ENCODE measurements at places on chromosomes 12 and 14.

DNA sequence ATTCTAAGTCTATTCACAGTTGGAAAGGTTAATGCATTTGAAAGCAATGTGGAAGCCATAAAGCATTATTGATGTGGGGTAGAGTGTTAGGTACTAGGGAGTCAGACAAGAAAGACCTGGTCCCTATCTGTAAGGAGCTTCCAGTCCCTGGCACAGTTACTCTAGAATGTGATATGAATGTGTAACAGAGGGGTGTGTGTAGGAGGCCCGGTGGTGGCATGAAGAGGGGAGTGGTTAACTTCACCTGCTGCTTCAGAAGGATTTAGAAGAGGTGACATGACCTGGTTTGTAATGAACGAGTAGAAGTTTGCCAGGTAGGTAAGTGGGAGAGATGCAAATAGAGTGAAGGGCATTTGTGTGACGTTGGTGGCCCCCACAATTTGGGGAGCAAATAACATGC lies 15.1 kb upstream of the GALNT6 start:
- DNase-seq, result no peak

DNA sequence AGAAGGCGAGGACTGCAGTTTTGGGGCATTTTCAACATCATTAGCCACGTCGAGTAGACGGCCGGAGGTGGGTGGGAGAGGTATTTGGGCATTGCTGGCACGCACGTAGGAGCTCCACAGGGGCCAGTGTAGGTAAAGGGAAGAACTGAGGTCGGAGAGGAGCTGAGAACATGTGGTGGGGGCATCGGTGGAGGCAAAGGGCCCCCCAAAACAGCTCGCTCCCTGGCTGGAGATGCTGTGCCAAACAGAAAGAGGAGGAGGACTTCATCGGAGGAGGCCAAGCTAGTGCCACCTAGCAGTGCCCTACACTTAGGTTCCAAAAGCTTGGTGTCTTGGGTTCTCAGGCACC lies 52.0 kb upstream of the PPP2R5C start:
- no peak for DNase-seq

DNA sequence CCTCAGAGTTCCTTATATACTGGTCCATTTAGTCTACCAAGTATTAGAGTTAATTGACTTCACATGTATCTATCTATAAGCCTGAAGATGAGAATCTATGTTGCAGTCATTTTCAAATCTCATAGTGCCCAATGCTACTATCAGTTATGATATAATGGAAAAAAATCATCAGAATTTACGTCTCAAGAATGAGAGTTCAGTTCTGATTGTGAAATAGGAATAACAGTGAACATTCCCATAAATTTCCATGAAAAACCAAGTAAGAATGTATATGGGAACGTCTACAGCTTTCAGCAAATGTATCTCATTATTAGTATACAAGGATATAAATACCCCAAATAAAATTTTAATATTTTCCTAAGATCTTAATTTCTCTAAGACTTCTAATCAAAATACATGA lies 77.2 kb downstream of the PPP1R12A start:
- DNase-seq, result peak; percentile 18

DNA sequence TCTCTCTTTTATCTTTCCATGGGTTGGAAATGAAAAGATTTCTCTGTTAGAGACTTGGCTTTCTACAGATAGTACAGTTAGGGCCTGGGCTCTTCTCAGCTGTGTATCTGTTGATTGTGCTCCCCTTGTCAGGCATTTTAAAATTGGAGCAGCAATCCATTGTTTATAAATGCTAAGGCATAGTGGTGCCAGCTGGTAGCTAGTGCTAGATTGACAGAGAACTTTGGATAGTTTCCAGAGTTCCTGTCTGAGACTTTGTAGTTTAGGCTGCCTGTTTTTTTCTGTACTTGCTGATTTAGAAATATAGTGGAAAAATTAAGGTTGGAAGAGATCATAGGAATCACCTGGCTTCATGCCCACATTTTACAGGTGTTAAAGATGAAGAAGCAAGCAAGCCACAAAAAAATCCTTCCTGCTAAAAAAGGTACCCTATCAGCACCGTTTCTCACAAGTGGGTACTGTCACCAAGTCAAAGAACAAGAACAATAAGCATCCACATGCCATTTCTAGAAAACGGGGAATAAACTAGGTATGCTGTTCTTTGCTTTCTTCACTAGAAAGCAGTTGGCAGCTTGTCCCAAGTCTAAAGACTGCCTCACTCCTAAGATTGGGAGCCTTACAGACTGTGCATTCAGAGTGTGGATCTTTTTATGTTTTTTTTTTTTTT lies 6.2 kb downstream of the TTLL5 start:
- no peak for DNase-seq

GRCh38 chr14:73236752-73237218 lies 521 bp upstream of the PAPLN start:
- DNase-seq, result no peak

- DNase-seq, result peak; percentile 72
These were observed 48.9 kb upstream of the DLK1 start for GRCh38 chr14:100677554-100678468.

- DNase-seq, result no peak
These were observed 9.2 kb downstream of the ZFP36L1 start for GRCh38 chr14:68783408-68784225.

DNA sequence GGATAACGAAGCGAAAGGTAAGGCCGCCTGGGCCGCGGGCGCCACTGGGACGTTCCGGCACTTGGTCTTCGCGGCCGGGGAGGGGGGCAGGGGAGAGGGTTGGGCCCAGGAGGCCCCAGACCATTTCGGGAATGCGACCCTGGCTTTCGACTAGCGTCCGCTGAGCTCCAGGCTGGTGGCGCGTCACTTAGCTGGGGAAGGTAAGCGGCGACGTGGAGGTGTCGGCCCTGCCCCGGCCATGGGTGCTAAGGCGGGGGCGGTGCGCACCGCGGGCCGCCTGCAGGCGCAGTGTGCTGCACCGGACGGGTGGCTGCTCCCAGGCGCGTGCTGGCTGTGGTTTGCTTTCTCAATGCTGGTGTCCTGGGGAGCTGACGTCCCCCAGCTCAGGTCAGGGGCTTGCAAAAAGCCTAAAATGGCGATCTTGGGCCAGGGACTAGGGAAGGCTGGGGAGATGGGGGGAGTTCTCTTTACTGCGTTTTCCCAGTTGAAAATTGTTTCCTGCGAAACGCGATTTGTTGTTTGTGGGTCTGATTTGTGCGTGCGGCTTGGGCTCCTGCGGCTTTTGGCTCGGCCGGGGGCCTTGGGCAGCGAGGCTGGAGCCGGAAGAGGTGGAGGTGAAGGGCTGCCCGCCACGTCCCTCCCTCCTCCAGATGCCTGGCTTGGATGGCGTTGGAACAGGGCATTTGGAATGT lies 1.2 kb downstream of the HOXC10 start:
- no peak for DNase-seq

- DNase-seq, result no peak
These were observed 158.7 kb downstream of the NUAK1 start for GRCh38 chr12:105980085-105980484.

DNA sequence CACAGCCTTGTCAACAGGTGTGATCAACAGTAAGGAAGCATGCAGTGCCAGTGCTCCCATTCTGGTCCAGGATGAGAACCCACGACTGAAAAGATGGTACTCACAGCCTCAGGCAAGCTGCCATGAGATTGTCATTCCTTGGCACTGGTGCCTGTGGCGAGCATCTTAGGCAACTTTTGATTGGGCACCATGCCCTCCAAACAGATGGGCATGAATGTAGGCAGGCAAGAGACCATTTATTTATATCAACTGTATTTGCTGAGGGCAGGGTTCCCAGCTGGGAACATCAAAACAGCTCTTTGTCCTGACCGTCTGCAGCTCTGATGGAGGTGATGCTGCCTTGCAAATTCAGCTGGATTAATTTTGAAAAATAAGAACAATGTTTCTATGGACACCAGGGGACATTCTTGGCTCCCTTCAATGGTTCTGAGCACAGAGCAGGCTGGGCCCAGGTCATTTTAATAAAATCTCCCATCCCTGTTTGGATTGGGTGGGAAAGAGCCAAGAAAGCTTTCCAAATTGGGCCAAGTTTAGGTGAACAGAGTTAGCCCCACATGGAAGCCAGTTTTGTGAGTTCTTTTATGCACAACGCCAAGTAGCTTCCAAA lies 522.5 kb downstream of the RMST start:
- no peak for DNase-seq

GRCh38 chr14:61171727-61172126 lies 109.4 kb downstream of the TMEM30B start:
- no peak for DNase-seq

- DNase-seq, result no peak
These were observed 160.1 kb downstream of the KIF26A start for GRCh38 chr14:104298458-104298857.

- DNase-seq, result peak; percentile 21
These were observed 105.4 kb downstream of the NCOR2 start for GRCh38 chr12:124461851-124462623.

GRCh38 chr14:26175658-26176057 lies 422.2 kb downstream of the NOVA1 start:
- no peak for DNase-seq

DNA sequence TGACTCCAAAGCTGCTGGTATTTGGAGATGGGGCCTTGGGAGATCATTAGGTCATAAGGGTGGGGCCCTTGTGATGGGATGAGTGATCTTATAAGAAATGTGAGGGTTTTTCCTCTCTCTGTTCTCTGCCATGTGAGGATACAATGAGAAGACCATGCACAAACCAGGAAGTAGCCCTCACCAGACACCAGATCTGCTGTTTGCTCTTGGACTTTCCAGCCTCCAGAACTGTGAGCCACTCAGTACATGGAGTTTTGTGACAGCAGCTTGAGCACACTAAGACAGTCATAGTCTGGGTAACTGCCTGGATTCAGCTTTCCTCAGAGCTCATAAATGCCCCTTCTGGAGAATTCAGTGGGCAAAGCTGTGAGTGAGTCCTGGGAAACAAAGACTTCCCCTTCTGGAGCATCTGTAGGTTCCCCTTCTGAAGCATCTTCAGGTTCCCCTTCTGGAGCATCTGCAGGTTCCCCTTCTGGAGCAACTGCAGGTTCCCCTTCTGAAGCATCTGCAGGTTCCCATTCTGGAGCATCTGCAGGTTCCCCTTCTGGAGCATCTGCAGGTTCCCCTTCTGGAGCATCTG lies 11.0 kb upstream of the PPP4R3A start:
- DNase-seq, result no peak
